Aorta (tissue), 5 donors: ENCODE measurements at places on chromosomes 6 and 20. TPM values are rescaled to one million over a fixed set of nuclear protein-coding genes. Genes with fewer than 3 reads are reported as not detected.
A peak's percentile ranks its signal among the peaks of the same experiment; 100 is the strongest.

DNA sequence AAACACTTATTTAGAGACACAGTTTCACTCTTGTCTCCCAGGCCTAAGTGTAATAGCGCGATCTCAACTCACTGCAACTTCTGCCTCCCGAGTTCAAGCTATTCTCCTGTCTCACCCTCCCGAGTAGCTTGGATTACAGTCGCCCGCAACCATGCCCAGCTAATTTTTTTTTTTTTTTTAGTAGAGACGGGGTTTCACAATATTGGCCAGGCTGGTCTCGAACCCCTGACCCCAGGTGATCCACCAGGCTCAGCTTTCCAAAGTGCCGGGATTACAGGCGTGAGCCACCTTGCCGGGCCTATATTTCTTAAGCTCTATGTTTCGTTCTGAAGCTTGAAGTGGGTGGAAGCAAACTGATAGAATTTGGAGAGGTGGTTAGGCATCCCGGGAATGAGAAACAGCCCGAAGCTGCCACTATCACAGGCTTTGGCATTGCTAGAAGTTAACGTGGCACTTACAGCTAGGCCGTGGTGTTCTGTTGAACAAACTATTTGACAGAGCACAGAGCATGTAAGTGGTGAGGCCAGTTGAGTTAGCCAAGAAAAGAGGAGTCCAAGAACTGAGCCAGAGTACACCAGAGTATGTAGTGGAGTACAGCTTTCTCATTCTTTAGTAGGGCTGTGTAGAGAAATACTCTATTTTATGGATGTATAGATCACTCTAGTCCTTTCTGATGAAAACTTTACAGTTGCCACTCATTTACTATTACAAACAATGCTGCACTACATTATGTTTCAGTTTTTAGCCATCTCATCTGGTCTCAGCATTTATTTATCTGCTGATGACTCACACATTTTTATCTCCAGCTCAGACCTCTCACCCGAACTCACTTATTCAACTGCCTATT, 62.0 kb upstream of the HFE start:
- DNase-seq = no peak
- no peak overlapping the region for H3K4me3 ChIP-seq
- H3K4me1 ChIP-seq = no peaks in the 10 kb centered on the region
- H3K27me3 ChIP-seq = no peaks in the 10 kb centered on the region
- no peaks in the 10 kb centered on the region for H3K36me3 ChIP-seq

GRCh38 chr6:4801491-4802110, 25.4 kb downstream of the CDYL start:
- DNase-seq = no peak
- no peaks in the 10 kb centered on the region for H3K27me3 ChIP-seq
- no peaks in the 10 kb centered on the region for H3K4me1 ChIP-seq
- no peaks in the 10 kb centered on the region for H3K36me3 ChIP-seq

DNA sequence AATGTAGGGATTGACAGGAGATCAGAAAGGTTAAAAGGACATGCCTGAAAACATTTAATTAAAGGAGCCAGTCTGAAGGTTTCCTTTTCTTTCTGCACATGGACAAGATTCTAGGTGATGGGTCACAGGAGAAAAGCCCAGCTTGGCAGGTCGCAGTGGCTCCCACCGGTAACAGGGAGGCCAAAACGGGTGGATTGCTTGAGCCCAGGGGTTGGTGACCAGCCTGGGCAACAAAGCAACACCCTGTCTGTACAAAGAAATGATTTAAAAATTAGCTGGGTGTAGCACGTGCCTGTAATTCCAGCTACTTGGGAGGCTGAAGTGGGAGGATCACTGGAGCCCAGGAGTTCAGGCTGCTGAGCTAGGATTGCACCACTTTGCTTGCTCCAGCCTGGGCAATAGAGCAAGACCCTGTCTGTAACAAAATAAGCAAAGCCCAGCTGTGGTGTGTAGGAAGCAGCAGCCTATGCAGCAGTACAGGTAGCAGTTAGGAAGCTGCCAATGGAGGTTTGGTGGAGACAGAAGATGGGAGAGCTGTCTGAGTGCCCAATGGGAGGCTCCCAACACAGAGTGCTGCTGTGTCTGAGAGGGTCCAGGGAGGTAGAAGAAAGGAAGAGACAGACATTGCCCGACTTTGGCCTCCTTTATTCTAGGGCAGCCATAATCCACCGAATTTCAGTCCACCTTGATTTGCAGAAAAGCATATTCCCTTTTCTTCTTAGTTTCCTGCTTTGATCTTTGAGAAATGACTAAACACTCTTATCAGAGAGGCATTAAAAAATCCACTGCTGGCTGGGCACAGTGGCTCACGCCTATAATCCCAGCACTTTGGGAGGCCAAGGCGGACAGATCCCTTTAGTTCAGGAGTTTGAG, 7.1 kb upstream of the AP5S1 start:
- no peak overlapping the region for H3K27ac ChIP-seq
- no peaks in the 10 kb centered on the region for H3K27me3 ChIP-seq
- no peak overlapping the region for H3K4me3 ChIP-seq

DNA sequence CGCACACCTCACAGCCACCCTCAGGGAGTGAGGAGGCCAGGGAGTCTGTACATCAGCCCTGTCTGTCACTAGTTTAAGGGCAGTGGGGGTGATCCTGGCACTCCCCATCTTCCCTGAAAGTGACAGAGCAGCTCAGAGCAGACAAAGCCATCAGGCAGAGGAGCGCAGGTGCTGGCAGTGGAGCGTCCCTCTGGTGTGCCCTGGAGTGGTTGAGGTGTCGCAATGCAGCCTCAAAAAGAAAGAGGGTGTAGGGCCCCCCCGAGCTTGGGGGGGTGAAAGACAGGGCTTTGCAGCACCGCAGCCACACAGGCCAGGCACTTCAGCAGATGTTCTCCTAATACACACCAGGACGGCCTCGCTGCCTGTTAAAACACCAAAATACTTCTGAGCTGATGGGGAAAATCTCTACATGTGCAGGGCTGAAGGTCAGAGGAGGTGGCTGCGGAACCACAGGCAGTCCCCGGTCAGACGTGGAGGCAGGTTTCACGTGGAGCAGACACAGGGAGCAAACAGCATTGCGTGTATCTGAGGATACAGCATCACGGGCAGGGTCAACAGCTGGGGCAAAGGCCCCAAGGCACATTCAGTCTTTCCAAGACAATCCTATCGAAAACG, 69.5 kb downstream of the PREX1 start:
- no peak for DNase-seq
- H3K4me1 ChIP-seq = no peaks in the 10 kb centered on the region
- H3K4me3 ChIP-seq = no peak overlapping the region
- no peaks in the 10 kb centered on the region for H3K27me3 ChIP-seq
- H3K27ac ChIP-seq = no peak overlapping the region

DNA sequence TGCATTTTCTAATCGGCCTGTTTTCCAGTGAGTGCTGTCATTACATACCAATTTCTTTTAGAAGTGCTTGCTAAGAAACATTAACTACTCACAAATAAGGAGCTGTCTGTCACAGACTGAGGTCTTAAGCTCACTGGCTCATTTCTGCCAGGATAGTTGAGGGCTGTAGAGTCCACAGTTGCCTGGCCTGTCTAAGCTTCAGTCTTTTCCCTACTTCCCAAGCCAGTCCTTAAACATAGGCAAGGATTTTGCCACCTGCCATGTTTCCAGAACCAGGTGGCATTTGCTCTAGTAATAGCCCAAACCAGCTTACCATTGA, 84.7 kb downstream of the LINC00237 start:
- no peaks in the 10 kb centered on the region for H3K36me3 ChIP-seq
- H3K27ac ChIP-seq = no peak overlapping the region
- H3K27me3 ChIP-seq = no peaks in the 10 kb centered on the region
- no peaks in the 10 kb centered on the region for H3K4me1 ChIP-seq
- no peak for DNase-seq

DNA sequence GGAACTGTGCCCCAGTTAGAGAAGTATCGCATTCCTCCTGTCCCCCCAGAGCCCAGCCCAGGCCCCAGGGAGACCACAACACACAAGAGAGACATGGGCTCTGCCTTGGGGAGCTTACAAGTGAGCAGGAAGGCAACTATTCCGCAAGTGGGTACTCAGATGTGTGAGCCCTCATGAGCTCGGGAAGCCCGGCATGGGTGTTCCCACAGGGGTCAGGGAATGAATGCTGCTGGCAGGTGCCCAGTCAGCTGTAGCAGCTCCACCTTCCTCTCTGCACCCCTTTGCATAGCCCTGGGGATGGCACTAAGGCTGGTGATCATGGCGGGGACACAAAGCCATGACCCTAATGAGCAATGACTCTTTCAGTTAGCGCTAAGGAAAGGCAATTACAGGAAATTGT, 194.1 kb downstream of the SYNDIG1 start:
- no peaks in the 10 kb centered on the region for H3K36me3 ChIP-seq
- H3K4me3 ChIP-seq = no peak overlapping the region

DNA sequence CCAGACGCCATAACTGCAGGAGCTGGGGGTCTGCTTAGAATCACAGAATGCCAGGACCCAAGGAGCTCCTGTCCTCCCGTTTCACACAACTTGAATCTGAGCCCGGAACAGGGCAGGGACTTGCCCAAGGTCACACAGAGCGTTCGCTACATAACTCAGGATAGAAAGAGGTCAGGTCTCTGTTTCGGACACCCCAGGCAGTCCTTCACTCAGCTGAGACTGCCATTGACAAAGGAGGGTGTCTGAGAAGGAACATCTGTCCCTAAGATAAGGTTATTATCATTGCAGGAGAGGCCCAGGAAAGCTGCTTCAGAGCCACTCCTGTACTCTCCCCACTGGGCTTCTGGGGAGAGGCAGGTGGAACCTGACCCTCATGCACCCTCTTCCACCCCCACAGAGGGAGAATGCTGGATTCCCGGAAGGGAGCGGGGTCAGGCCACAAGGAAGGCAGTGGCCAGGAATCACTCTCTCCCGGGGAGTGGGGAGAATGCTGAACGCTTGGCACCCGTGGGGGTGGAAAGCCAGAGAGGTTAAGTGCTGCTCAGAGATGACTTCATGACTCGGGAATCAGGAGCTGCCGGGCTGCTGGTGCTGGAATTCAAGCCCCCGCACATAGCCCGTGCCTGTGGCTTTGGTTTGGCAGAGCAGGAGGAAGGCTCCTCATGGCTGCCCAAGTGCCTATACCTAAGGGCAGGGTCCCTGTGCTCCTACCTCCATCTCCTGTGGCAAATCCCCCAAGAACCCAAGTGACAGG, 10.7 kb downstream of the SDC4 start:
- H3K27ac ChIP-seq = peak overlapping the region; percentile 92
- no peaks in the 10 kb centered on the region for H3K36me3 ChIP-seq
- no peak overlapping the region for H3K4me3 ChIP-seq
- peak; percentile 85 for DNase-seq

DNA sequence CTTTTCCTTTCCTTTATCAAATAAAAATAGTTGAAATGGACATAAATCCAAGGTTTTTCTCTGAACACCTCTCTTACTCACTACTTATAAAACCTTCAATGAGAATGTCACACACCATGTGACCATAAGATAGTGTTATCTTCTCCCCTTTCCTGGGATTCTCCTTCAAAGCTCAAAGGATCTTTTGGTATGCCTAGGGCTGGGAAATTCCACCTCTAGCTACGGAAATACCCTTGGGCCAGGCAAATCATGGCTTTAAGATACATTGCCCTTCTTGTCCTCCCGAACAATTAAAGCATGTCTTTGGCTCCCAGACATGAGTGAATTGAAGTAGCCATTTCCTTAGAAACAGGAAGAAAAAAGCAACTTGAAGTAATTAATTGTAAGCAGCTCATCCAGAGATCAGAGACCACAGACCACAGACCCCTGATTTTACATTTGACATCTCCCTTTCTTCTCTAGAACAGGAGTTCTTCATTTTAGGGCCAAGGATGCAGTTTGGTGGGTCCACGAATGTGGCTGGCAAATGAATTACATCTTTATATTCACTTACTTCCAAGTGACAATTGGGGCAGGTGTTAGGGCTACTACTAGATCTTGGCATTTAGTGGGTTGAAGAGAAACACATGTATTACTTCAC, 4.1 kb downstream of the PLCB4 start:
- H3K27me3 ChIP-seq = no peaks in the 10 kb centered on the region
- H3K27ac ChIP-seq = no peak overlapping the region
- no peaks in the 10 kb centered on the region for H3K36me3 ChIP-seq
- no peak for DNase-seq
- peaks cover 3% of the 10 kb centered on the region for H3K4me1 ChIP-seq

DNA sequence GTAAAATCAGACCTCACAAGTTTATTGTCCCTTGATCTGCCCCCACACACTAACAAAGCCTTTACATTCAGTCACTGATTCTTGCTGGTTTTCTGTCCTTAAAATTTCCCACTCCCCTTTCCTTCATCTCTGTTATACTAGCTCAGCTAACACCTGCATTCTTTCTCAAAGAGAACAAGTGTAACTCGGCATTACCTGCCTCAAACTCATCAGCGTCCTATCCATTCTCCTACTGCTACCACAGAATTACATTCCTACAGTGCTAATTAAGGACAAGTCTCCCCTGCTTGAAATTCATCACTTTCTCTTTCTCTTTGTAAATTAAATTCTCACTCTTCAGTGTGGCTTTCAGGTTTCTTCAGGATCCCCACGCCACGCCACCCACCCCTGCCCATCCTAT, 773.2 kb downstream of the FRK start:
- no peak overlapping the region for H3K4me3 ChIP-seq
- no peaks in the 10 kb centered on the region for H3K4me1 ChIP-seq
- no peak overlapping the region for H3K27ac ChIP-seq
- no peaks in the 10 kb centered on the region for H3K27me3 ChIP-seq
- DNase-seq = no peak

GRCh38 chr6:128240024-128240428, 280.4 kb downstream of the PTPRK start:
- no peak for DNase-seq
- H3K4me3 ChIP-seq = no peak overlapping the region
- no peak overlapping the region for H3K27ac ChIP-seq
- no peaks in the 10 kb centered on the region for H3K27me3 ChIP-seq
- peaks cover 2% of the 10 kb centered on the region for H3K4me1 ChIP-seq
- H3K36me3 ChIP-seq = no peaks in the 10 kb centered on the region

DNA sequence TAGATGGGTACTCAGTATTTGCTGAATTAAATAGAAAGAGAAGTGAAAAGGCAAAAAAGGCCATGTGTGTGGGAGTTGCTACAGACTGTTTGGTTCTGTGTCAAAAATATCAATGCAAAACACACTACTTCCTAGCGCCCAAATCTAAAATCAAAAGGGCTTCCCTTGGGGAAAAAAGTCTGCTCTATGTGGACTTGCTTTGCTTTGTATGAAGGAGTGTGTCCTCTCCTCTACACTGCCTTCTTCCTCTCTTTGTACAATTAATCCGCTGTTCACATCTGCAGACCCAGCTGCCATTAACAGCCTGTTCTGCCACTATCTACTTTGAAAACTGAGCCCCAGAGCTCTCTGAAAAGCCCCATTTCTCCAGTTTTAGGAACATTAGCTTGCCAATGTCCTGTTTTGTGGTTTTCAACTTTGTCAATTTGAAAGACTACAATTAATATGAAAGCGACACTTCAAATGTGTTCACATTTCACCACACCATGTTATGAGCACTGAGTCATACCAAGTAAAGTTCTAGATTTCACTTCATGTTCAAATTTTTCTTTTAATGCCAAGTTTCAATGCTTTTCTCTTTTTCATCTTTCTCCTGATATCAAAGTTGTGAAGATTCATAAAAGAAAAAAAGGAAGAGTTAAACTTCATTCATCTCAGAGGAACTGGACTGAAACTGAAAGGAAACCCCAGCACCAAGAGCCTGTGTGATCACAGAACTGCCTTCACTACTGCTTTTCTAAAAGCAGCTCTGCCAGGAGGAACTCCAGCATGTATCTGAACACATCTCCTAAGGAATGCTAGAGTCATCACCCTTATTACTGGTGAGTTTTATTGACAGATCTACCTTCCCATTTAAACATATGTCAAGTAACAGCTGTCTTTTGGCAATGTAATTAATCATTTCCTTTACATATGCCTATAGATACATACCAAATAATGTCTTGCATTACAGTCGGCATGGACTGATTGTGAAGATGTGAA, 102.6 kb downstream of the KIF13A start:
- H3K27ac ChIP-seq = no peak overlapping the region
- H3K4me3 ChIP-seq = no peak overlapping the region
- no peaks in the 10 kb centered on the region for H3K36me3 ChIP-seq
- H3K4me1 ChIP-seq = peaks cover 6% of the 10 kb centered on the region

Gene HLA-DPB1
- total RNA-seq = 98.9 TPM

Gene OGFRL1
- 23.6 TPM for total RNA-seq

Gene RRAGD
- 16.2 TPM for total RNA-seq

Gene YIPF3
- total RNA-seq = 78.5 TPM
